Fibroblast of the conjunctiva (primary cell): ENCODE measurements at places on chromosomes 1 and 21.

GRCh38 chr1:178500936-178501554, 4.3 kb upstream of the CLEC20A start:
- DNase-seq, result no peak

- peak; percentile 71 for DNase-seq
These were observed 1.7 kb downstream of the PIP5K1A start for GRCh38 chr1:151199873-151200581.

DNA sequence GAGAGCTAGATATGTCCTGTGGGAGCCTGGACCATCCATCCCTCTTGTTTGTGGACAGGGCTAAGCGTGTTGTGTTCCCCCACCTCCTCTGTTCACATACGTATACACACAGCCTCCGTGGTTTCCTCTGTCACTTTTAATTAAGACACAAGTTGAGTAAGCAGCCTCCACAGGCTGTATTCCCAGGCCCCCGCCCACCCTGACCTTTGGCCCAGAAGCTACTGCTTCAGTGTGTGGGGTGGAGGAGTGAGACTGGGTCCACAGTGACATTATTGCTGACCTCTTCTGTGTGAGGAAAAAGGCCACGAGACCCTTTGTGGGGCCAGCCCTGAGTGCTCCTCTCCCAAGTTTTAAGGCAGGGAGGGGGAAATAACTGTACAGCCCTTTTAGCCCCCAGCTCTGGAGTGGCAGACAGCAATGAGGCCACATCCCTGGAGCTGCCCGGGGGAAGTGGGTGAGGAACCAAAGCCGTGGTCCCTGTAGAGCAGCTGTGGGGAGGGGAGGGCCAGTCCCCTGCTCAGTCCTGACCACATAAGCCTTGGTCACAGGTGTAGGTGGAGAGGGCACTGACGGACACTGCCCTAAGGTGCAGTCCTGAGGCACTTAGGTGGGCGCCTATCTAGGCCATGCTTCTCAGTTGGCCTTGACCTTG, 4.4 kb downstream of the ELOVL1 start:
- DNase-seq, result no peak

DNA sequence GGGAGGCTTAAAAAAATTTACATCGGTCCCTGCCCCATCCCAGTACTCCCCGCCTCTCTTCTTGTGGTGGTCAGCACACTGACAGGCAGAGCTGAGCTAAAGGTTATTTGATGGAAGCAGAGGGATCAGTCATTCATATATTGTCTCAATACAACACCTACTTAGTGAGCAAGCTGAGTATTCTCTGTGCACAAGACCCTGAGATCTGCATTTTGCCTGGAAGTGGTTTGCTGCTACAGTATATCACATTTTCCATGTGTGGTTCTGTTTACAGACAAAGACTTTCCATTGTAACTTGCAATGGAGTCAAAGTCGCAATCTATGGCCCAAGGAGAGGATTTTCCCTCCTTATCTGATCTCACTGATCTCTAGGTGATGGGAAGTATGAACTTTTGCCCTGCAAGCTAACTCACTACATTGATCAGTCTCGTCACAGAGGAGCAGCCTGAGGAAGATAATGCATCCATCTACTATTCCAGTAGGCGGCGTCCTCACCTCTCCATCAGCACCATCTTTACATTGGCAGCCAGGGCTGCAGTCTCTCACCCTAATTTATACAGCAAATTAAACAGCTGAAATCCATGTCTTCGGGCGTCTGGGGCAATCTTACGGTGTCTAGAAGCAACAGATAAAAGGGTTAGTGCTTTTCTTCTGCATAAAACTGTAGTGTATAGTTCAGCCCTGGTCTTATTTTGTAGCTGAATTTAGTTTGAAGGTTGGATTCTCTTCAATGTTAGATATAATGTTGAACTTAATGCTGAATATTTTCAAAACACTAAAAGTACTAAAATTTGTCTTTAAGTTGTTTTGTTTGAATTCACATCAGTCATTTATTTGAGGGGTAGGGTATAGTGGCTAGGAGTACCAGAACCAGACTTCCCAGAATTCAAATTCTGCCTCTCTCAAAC, 3.2 kb upstream of the TRAF5 start:
- peak; percentile 55 for DNase-seq

GRCh38 chr1:53666566-53666965, 72.4 kb downstream of the GLIS1 start:
- no peak for DNase-seq

DNA sequence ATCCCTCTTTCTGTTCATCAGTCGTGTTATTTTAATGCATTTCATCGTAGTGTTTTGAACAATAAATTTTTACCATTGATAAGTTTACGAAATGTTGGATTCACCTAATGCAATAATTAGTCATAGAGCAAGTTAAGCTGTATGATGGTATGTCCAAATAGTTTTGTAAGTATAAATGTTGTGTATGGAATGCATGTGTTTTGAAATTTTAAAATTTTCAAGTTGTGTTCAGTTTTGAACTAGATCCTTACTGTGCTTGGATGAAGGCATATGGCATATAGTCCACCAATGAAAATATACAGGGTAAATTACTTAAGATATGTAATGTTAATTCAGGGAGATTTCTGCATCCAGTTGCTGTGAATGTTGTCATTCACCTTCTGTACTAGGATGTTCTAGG, 2.3 kb downstream of the ZMYM4 start:
- DNase-seq, result no peak

GRCh38 chr1:64766429-64766828, 21.6 kb downstream of the RAVER2 start:
- no peak for DNase-seq

GRCh38 chr1:160373696-160374095, 6.8 kb downstream of the NHLH1 start:
- no peak for DNase-seq

DNA sequence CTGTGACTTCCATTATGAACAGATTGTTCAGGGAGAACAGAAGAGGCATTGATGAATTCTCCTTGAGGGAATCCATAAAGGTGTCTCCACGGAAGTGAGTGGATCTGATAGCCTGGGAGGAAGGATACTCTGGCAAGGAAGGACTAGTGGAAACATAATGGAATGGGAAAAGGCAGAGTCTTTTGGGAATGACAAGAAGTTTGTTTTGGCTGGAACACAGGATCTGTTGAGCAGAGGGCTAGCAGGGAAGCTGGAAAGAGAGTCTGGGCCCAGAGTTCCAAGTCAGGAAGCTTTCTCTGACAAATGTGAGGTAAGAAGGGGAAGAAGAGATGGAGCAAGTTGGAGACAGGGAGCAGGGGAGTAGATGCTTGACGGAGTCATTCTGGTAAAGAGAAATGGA, 8.1 kb downstream of the ADAMTS5 start:
- no peak for DNase-seq

DNA sequence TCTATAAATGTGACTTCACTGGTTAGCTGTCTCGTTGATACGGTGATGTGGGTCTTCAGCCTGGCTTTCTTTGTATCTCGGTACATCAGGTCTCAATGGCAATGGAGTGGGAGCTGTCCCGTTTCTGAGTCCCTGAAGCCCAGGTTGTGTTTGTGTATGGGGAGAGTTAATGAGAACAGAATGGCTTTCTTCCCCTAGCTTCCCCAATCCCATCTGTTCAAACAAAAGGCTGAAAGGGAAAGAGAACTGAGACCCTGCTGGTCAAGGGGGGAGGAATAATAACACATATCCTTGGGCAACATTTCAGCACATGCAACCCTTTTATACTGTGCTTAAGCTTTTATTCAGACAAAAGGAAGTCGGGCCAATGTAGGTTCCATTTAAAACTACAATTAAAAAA, 28.4 kb upstream of the CASQ2 start:
- DNase-seq, result no peak

DNA sequence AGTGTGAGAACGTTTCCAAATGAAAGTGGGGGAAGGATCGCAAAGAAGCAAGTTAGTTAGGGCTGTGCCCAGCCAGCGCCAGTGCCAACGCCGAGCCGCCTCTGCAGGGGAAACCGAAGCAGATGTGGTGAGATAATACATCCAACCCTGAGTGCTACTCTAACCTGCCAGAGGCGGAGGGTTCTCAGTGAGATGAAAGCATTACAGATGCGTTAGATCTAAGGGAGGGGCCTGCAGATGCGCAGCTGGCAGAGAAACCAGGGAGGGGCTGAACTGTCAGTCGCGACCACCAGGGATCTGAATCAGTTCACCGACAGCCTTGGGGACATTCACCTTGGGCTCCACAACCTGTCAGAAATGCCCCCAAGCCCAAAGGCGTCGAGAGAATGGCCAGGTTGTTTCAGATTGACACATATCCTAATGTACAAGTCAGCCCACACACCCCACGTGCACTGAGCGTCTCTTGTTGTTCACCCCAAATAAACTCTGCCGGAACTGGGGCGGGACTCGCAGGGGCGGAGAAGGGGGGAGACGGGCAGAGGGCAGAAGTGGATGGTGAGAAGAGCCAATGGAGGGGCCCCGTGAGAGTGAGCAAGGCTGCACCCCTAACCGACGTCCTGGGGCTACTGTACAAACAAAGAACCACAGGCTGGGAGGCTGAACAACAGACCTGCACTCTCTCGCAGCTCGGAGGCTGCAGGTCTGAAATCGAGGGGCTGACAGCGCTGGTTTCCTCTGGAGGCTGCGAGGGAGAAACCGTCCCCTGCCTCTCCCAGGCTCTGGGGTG, 8.7 kb upstream of the UMODL1 start:
- DNase-seq, result no peak

DNA sequence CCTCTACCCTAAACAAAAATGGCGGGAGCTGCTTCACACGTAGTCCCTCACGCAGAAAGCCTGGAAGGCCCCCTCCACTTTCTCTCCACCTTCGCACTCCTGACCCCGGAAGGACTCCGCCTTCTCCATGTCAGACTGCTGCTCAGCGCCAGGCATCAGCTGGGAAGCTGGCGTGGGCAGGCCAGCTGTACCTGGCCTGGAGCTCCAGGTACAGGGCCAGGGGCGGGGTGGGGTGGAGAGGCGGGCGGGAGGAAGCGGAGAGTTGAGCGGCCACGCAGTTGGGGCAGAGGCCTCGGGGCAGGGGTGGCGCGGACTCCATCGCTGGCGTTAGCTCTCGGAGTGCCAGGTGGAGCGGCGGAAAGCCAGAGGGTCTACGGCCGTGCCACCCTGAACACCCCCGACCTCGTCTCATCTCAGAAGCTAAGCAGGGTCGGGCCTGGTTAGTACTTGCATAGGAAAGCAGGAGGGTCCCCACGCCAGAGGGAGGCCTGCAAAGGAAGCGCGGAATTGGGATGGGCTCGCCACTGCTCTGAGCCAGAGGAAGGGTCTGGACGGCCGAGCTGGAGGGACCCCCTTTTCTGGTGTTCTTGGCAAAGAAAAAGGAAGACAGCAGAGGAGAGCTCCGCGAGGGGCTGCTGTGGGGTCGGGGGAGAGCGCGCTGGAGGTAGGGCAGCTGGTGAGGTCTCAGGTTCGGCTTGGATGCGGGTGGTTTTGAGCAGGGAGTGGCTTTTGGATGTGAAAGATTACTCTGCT, at the start of gene MIGA1:
MIGA1 (plus strand) TSS at position 121 of the 753 bp plus-strand sequence. CDS start 3,604 bp downstream, outside the sequence.
- peak; percentile 84 for DNase-seq

DNA sequence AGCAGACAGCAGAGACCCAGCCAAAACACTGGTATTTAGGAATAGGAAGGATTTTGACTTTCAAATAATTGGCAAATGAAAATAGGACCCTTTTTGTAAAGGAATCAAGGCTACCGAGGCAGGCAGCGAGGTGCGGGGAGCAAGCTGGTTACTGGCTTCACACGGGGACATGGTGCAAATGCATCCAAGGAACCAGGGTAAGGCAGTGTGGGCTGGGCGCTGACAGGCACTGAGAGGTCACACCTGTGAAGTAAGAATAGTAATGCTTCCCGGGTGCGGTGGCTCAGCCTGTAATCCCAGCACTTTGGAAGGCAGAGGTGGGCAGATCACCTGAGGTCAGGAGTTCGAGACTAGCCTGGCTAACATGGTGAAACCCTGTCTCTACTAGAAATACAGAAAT, 15.5 kb downstream of the CHAF1B start:
- no peak for DNase-seq

DNA sequence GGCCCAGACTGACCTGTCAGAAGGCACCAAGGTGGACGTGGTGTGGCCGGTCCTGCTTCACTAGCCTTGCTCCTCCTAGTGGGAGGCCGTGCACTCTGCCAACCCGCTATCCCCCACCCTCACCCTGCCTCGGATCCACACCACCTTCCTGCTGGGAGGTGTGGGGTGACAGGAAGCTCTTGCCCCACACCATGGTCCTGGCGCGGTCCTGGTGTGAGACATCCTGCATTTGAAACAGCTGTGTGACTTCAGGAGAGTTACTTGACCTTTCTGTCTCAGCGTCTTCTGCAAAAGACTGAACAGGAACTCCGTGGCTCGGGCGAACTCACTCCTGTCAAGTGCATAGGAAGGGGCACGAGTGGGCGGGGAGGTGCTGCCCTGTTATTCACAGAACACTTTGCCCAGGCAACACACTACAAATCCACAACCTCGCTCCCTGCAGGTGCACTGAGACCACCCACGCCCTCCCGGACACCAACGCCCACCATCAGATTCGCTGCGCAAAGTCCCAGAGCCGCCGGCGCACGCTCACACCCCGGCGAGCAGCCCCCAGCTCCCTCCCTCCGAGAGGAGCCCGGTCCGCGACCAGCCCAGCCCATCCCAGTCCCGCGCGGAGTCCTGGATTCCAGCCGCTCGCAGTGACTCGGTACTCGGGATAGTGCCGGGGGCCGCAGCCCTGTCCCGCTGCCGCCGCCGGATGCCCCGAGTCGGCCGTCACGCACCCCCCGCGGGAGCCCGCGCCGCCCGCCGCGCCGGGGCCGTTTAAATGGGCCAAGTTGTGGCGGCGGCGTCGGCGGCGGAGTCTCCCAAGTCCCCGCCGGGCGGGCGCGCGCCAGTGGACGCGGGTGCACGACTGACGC, at the start of gene SAMD11:
SAMD11 (plus strand) TSS at position 793 of the 860 bp plus-strand sequence. CDS start 509 bp downstream, outside the sequence.
- no peak for DNase-seq

GRCh38 chr1:200224315-200224714, 185.5 kb downstream of the ZNF281 start:
- DNase-seq, result no peak

GRCh38 chr1:39928809-39929587, 25.9 kb upstream of the MFSD2A start:
- no peak for DNase-seq
